ENCODE measurements at places on chromosomes 2 and 18. TPM values are rescaled to one million over a fixed set of nuclear protein-coding genes. Genes with fewer than 3 reads are reported as not detected.

DNA sequence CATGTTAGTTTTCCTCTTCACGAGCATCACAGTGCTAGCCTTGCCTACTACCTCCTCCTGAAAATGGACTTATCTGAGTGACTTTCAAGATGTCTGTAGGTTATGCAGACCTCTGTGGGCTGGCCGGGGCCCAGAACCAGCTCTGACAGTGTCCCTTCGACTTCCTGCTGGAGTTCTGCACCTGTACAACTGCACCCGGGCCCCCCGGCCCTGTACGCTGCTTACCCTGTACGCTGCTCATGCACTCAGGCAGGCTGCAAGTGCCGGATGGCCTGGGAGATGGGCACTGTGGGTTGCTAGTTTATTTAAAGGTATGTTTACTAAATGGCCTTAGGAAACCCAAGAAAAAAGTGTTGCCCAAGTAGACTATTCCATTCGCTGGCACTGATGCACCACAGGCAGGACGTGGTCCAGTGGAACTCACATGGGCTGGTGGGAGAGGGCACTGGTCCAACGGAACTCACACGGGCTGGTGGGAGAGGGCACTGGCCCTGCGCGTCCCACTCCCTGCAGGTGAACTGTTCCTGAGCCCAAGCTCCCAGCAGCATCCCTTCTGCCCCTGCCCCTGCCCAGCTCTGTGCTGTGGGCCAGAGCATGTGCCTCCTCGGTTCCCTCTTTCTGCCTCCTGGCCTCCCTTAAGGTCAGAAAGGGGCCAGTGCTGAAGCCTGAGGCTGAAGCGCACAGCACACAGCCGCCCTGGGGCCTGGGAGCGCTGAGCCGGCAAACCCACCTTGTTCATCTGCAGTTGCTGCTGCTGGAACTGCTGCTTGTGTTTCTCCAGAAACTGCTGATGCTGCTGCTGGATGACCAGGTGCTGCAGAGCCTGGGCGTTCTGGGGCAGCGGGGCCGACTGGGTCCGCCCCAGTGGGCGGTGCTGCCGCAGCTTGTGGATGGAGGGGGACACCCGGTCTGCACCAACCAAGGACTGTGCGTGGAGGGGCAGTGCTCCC, 274.8 kb downstream of the HDAC4 start:
- no peak for DNase-seq
- no peaks in the 10 kb centered on the region for H3K27me3 ChIP-seq
- peaks cover 19% of the 10 kb centered on the region for H3K36me3 ChIP-seq
- H3K4me1 ChIP-seq = no peaks in the 10 kb centered on the region
- no peak overlapping the region for H3K27ac ChIP-seq
- no peak overlapping the region for H3K4me3 ChIP-seq

GRCh38 chr2:8693157-8693821, 11.4 kb downstream of the ID2 start:
- H3K4me1 ChIP-seq = peaks cover 3% of the 10 kb centered on the region
- no peaks in the 10 kb centered on the region for H3K36me3 ChIP-seq
- H3K27me3 ChIP-seq = peaks cover 21% of the 10 kb centered on the region
- no peak for DNase-seq

DNA sequence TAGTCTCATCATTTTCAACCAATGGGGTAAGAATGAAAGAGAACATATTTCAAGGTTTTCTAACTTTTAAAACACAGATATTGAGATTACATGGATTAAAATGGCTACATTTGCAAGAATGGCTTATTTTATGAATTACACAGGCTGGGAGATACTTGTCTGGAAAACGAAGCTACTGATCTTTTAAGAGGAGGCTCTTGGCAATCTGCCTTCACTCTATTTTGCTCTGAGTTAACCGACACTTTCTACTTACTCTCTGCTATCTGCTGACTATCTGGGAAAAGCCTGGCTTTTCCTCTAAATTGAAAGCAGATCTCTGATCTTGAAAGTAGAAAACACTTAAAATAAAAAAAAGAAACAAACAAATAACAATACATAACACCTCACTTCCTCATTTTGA, 325.4 kb upstream of the LINC00305 start:
- H3K27ac ChIP-seq = no peak overlapping the region
- no peaks in the 10 kb centered on the region for H3K27me3 ChIP-seq
- no peaks in the 10 kb centered on the region for H3K4me1 ChIP-seq
- H3K4me3 ChIP-seq = no peak overlapping the region
- DNase-seq = no peak

GRCh38 chr2:168439536-168439935, 16.5 kb upstream of the CERS6 start:
- peaks cover 19% of the 10 kb centered on the region for H3K4me1 ChIP-seq
- no peak overlapping the region for H3K4me3 ChIP-seq
- H3K36me3 ChIP-seq = no peaks in the 10 kb centered on the region
- no peak overlapping the region for H3K27ac ChIP-seq

The NDC80 gene
- total RNA-seq = 7.9 TPM

The SERPINB4 gene
- not detected for total RNA-seq

DNA sequence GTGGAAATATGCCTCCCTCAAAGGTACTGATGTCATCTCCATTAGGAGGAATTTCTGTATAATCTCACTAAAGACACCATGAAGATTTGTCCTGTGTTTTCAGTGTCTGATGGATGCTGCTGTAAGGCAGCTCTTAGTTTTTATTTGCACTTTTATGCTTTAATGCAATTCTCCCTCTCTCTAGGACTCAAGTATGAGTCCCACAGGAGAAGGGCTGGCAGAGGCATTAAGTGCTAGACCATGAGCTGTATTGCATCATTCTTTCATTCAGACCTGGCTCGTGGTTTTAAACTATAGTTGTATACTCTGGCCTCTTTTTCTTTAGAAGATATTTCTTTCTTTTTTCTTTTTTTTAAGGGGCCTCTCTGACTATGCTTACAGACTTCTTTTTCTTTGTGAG, 805.6 kb downstream of the DPP10 start:
- no peaks in the 10 kb centered on the region for H3K36me3 ChIP-seq
- no peaks in the 10 kb centered on the region for H3K27me3 ChIP-seq
- H3K4me3 ChIP-seq = no peak overlapping the region
- no peak for DNase-seq
- H3K27ac ChIP-seq = no peak overlapping the region

GRCh38 chr2:36478999-36479398, 119.0 kb downstream of the FEZ2 start:
- H3K4me3 ChIP-seq = no peak overlapping the region
- peaks cover 64% of the 10 kb centered on the region for H3K4me1 ChIP-seq
- DNase-seq = no peak
- no peaks in the 10 kb centered on the region for H3K27me3 ChIP-seq

All from osteocyte (in vitro differentiated cells).